ENCODE measurements at places on chromosomes 16 and 17. TPM values are rescaled to one million over a fixed set of nuclear protein-coding genes. Genes with fewer than 3 reads are reported as not detected.

DNA sequence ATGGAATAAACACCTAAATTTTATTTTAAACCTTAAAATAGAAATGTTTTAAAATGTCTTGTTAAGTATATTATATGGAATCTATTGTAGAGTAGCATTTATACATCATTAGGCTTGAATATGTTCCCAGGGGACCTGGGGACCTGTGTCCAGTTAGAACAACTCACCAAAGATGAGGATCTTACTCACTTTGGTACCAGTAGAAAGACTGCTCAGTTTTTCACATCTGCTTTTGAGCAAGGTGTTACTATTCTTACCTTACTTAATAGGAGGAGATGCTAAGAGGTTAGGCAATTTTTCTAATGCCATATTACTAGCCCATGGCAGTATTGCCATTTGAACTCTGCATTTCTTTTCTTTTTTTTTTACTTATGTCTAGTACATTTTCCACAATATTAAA lies 14.7 kb downstream of the STXBP4 start:
- ATAC-seq = no peak

DNA sequence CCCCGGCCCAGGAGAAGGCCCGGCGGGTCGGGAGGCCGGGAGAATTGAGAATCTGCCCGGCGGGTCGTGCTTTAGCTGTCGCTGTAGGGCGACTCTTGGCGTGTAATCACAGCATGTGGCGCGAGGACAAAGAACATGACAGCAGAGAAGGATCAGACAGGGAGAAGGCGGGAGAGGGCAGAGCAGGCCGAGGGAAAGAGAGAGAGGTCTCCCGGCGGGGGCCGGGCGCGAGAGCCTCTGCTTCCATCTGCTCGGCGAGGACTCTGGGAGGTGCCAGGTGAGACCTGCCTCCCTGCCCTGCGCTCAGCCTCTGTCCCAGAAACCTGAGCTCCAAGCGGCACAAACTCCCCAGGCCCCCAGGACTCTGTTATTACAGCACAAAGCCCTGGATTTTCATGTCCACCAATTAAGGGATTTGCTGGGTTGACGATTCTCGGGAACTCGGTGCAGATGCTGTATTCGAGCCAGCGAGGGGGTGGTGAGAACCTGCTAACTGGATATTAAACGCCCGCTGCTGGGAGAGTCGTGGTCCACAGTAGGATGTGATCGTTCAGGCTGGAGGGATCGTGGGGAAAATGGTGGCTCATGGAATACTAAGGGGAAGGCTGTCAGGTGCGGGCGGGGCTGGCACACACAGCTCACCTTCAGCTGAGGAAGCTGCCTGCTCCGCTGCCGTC lies 172.0 kb upstream of the CIBAR2 start:
- ATAC-seq = no peak

GRCh38 chr17:67021196-67021595 lies 23.2 kb upstream of the CACNG1 start:
- ATAC-seq = no peak

GRCh38 chr16:55811811-55812210 lies 21.1 kb downstream of the CES1 start:
- ATAC-seq = no peak

DNA sequence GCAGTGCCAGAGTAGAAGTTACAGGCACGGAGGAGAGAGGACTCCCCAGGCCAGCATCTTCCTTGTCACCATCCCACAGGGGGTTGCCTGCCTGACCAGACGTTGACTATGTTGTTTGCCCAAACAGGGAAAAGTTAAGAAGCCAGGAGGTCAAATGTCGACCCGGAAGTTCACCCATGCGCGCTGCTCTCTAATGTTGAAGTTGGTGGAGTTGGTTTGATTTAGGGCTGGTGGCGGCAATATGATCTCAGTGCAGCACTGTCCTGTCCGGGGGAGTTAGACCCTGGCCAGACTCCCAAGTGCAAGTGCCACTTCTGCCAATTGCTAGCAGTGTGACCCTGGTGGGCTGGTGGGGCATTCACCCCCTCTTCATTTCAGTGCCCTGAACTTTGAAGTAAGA lies 30.4 kb downstream of the RGS9 start:
- no peak for ATAC-seq

The ST6GALNAC2 gene
- 27.1 TPM for total RNA-seq

DNA sequence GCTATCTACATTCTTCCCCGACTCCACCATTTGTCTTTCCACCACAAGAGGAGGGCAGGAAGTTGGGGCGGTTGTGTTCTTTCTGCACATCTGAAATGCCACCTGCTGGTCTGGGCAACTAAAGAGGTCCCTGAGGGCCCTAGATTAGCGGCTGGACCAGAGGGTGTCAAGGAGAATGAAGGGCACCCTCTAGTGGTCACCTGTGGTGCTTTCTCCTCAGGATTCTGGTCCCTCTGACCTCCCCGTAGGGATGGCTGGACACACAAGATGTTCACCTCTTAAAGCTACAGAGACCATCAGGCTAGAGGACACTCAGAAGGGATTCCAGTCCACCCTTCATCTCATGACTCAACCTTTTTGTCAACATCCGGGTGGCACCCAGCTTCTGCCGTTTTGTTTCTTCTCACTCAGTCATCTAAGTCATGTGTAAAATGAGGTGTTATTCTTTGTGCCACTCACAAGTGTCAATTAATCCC lies 2.9 kb upstream of the SCIMP start:
- no peak for ATAC-seq

DNA sequence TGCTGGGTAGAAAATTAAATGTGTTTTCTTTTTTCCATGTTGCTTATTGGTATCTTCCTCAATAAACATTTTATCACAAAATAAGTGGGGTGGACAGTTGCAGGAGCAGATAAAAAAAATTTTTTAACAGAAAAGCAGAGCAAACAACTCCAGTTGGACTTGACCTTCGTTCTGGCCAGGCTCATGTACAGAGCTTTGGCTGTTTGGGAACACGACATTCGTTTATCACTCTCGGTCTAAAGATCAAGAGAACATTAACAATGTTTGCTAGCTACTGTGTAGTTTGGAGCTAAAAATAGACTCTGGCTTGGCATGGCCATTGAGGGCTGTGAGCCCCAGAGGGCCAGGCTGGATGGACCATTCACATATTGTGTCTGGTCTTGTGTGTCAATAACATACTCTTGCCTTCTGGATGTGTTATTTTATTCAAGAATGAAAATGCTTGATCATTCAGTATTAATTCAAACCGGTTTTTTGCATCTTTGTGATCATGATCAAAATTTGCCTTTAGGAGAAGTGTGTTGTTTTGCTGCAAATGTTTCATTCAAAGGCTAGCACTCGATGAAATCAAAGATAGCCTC lies 56.6 kb downstream of the TMEM186 start:
- ATAC-seq = peak; percentile 34

The PHKB gene
- 43.9 TPM for total RNA-seq

- ATAC-seq = no peak
Measured at GRCh38 chr16:79267781-79268180, 332.8 kb downstream of the MAF start.

The AATK gene
- 21.6 TPM for total RNA-seq

DNA sequence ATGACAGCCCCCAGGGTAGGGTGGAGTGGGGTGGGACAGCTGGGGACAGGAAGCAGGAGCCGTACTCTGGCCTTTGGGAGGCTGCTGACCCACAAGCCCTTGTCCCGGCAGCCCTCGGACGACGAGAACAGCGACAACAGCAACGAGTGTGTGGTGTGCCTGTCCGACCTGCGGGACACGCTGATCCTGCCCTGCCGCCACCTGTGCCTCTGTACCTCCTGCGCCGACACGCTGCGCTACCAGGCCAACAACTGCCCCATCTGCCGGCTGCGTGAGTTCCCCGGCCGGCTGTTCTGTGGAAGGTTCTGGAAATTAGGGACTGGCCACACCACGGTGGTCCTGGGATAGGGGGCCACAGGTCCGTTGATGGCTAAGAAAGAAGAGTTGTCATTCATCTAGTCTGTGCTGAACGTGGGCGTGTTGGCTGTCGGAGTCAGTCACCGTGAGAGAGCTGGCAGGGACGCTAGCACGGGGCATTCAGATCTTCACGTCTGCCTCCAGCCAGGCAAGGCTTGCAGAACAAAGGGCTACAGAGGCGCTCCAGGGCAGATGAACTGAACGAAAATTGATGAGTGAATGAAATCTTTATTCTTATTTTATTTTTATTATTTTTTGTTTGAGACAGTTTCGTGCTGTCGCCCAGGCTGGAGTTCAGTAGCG lies 19.8 kb upstream of the NUDT16L1 start:
- ATAC-seq = no peak

DNA sequence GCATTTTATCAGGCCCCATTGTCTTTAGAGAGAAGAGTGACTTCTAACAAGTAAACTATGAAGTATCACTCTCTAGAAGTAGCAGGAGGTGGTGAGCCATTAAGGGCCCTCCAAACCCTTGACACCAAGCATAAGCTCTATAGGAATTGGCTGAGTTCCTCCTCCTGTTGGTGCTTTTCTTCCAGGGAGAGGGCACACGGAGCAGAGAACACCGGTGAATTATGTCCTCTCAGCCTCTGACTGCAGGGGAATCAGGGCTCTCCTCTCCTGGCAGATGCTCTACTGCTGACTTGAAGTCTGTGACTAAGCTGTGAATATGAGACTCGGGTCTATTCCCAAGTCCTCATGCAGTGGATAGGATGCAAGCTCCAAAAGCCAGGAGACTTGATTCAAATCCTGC lies 32.3 kb downstream of the CHD9 start:
- ATAC-seq = no peak

The RHOT2 gene
- total RNA-seq = 52.2 TPM

The KRT20 gene
- not detected for total RNA-seq

DNA sequence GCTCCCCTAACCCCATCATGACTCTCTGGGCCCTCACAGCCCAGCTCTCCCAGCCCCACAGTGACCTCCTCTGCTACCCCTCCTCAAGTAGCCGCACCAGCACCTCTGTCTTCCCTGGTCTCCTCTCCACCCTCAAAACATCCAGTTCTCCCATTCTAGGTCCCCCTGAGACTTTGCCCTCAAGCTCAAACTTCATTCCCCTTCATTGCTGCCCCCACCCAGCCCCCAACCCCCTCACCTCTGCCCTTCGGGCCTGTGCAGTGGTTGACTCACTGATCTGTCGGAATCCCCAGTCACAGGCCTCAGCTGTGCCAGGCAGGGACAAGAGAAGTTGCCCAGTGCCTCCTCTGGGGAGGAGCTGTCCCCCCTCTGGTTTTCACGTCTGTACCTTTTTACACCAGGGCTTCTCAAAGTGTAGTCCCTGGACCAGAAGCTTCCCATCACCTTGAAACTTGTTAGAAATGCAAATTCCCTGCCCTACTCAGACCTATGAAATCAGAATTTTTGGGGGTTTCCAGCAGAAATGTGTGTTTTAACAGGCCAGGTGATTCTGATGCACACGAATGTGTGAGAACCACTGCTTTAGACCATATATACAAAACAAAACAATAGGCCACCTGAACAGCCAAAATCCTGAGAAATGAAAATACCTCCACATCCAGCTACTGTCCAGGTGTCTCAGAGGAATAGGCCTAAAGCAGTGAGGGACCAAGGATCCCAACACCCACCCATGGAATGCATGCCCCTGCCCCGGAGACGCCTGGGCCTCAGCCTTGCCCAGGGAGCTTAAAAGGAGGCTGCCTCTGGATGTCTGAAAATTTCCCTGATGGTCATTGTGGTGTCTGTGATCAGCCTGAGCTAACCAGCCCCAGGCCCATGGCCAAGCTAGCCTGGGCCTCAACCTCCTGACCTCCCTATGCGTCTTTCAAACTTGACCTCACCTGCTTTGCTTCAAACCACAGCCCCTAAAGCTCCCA lies 853 bp upstream of the DOK4 start:
- no peak for ATAC-seq

DNA sequence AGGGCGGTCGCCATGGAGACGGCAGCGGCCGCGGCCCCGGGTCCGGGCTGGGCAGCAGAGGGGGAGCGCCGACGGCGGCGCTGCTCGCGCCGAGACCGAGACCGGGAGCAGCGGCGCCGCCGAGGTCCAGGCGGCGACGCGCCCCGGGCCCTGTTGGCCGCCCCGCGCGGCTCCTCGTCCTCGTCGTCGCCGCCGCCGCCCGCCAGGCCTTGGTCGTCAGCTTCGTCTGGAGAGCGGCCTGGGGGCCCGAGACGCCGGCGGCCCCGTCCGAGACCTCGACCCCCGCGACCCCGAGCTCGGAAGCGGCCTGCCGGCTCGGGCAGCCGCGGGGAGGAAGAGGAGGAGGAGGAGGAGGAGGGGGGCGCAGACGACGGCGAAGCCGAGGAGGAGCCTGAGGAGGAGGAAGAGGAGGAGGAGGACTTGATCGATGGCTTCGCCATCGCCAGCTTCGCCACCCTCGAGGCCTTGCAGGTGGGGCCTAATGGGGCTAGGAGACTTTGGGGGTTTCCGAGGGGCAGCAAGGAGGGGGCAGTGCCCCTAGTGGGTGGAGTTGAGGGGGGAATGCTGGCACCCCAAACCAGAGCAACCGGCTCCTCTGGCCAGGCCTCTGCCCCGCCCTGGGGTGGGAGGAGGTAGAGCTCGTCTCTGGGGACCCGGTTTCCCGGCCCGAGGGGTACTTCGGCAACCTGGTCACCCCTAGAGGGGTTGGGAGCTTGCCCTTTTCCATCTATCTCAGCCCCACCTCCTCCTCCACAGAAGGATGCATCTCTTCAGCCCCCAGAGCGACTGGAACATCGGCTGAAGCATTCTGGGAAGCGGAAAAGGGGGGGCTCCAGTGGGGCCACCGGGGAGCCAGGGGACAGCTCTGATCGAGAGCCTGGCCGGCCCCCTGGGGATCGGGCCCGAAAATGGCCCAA lies 1.5 kb downstream of the FBRS start:
- no peak for ATAC-seq

All from gastroesophageal sphincter (tissue), 4 donors.